Tibial nerve (tissue), 4 donors: ENCODE measurements at places on chromosomes 13 and 19. TPM values are rescaled to one million over a fixed set of nuclear protein-coding genes. Genes with fewer than 3 reads are reported as not detected.

The LDLR gene
- 31.2 TPM for total RNA-seq

- DNase-seq = no peak
These were observed 408.3 kb downstream of the KLF5 start for GRCh38 chr13:73467125-73467524.

DNA sequence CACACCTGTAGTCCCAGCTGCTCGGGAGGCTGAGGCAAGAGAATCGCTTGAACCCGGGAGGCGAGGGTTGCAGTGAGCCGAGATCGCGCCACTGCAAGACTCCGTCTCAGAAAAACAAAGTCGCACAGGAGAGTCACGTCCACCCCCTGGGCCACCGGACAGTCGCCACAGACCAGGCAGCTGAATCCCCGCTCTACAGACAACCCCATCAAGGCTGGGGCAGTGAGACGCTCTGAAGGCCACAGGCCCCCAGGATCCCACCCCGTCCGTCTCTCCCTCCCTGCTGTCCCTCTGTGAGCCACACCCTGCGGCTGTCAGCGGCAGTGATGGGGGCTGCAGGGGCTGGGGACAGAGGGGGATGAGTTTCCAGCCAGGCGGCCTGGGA, 15.5 kb upstream of the PTBP1 start:
- DNase-seq = no peak

DNA sequence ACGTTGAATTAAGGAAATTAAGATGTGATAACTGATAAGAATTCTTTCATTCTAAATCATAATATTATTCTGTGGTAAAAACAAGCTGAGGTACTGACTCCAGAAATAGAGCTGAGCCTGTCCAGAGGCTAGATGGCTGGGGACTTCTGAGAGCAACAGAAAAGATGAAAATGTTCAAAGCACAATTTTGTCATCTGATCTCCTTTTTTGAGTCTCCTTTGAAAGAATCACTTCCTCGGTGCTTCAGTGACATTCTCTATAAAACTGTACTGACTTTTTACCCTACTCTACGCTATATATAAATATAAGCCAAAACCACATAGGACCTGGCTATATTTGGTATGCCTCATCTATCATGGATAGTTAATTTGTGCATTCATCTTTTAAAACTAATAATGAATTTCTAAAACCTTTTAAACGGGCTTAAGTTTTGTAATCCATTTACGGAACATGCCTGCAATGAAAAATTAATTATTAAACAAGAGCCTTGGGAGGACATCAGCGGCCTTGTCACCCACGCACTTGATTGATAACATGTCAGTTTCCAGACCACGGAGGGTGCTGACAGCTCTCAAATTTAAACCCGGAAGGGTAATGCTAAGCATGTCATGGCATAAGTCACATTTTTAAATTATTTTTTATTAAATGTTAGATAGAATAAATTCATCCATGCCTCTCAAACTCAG, 235.5 kb downstream of the PCDH9 start:
- DNase-seq = no peak

The CGB1 gene
- total RNA-seq = not detected

GRCh38 chr19:43562698-43563241, 12.6 kb downstream of the XRCC1 start:
- peak; percentile 64 for DNase-seq

The LMTK3 gene
- 1.8 TPM for total RNA-seq

DNA sequence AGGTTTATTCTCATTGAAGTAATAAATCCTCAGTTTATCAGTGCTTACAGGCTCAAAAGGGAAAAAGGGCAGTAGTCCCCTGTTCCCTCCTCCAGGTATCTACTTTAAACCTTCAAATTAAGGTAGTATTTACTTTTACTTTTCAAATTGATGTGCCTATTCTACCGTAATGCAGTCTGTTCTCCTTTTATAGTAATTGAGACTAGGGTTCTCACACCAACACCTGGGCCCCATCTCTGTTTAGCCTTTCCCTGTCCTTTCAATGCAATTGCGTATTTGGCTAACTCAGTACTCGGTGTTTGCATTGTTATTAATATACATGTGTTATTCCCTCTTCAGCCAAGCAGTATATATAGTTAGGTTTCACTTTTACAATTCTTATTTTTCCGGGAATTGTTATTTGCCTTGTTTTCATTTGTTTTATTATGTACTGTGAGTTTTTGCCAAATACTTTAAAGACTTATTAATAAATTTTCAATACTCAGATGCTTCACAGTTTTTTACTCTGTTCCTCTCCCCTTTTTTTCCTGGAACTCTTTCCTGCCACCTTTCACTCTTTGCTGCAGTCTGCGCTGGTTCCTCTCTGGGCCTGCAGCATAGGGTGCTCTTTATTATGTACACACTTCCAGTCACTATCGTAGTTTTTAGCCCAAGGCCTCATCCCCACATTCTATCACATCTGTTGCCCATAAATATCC, 30.3 kb downstream of the USPL1 start:
- DNase-seq = no peak

The SIGLEC7 gene
- 0.42 TPM for total RNA-seq

DNA sequence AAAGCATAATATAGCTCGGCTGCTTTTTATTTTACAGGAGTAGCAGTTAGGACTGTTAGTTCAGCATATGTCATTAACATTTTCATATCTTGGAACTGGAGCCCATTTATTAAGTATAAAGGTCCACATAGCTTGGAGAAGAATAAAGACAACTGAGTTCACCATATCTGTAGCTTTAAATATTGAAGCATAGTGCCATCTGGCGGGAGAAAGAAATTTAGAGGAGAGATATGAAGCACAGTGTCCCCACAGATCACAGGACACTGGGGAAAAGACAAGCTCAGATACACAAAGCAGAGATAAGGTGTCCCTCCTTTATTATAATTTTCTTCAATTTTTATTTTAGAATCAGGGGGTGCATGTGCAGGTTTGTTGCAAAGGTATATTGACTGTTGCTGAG, 104.7 kb upstream of the FREM2 start:
- DNase-seq = no peak

The FARP1 gene
- total RNA-seq = 21.4 TPM

DNA sequence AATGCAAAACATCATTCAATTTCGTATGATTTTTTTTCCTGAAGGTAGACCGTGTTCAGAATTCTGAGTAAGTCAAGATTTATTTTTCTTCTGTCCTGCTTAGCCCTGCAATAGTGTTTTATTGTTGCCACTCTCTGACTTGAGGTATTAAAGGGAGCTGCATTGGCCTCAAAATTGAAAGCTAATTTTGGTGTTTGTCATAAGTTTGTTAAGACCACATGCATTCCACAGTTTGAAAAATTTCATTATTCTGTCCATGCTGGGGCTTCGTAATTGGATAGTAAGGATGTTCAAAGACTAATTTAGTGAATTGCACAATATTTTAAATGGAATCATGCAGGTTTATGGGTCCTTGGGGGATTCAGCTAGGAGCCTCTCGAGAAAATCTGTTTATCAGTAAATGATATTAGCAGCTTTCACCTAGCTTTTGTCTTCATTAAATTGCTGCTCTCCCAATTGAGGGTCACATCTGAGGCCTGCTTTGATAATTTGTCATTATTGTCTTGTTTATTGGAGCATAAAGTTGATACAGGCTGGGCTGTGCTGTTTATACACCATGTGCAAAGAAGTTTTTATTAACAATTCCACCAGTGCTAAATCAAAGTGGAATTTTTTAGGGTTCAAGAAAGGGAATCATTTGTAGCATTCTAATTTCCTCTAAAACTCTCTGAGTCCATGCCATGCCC, 339.8 kb upstream of the OBI1 start:
- DNase-seq = no peak

The ERICH4 gene
- not detected for total RNA-seq

DNA sequence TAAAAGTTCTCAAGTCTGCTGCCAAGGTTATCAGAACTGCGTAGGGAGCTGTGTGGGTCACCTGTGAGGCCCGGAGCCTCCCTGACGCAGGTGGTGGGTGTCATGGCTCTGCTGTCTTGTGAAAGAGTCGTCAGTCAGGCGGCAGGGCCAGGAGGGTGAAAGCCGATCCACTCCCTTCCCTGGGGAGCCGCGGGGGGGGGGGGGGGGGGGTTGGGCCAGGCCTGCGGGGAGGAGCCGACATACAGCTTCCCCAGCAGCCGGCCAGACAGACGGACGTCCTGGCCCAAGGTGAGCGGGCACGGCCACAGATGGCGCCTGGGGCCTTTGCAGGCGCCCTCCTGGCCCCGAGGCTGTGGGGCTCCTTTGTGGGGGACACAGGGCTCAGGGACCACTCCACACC, 12.4 kb downstream of the SBNO2 start:
- no peak for DNase-seq

DNA sequence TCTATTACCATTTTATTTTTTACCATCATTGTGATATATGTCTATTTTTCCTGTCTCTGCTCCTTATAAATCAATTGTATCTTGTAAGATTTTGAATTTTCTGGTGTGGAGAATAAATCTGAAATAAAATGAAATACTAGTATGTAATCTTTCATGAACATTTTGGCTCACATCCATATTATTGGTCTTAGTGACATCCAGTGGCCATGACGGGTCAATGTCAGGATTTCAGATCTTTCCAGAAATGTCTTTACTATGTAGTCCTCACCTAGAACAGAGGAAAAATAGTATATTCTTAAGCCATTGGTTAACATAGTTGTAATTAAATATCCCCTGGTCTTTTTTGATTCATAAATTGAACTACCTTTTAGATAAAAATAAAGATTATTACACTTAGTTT, 109.8 kb upstream of the GPC6 start:
- DNase-seq = no peak

The CCDC70 gene
- total RNA-seq = not detected

DNA sequence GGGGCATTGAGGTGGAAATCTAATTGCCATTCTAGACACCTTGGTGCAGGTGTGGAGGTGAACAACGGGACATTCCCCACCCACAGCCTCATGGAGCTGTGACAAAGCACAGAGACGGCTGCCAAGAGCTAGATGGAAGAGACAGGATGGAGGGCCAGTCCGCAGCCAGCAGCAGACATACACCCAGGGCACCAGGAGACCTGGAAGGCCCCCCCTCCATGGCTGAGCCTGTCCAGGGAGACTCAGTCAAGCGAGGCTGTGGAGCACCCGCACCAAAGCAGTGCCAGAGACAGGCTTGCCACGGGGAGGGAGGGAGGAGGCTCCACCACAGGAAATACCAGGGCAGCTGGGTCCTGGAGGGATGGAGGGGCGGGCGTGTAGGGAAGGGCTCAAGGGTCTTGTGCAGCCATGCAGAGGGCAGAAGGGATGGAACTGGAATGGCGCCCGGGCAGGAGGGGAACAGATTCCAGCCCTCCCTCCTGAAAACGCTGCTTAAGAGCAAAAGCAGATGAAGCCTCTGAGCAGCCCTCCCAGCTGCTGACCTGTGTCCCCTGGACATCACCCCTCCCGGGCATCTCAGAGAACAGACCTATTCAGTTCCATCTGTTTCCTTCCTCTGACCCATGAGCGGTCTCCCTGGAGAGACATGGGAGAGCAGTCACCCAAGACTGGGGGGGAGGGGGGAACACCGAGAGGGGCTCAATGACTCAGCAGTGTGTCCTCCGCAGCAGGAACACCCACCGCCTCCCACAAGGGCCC, 14.4 kb downstream of the EPS15L1 start:
- DNase-seq = no peak

- DNase-seq = no peak
These were observed 5.5 kb downstream of the SSC5D start for GRCh38 chr19:55493645-55494171.

DNA sequence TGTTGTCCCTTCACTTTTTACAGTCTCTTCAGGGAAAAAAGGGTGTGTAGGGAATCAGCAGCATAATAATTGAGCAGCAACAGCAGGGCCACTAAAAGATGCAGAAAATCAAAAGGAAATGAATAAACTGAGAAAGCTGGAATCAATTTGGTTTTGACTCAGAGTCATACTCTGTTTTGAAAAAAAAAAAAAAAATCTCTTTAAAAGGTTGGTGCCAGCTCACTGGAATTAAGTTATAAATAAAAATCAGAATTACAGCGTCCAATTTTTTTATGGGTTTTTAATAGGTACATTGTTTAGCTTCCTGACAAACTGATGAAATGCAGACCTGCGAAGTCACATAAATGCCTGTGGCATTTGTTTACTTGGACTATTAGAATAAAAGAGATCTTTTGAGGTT, 231.9 kb downstream of the COG6 start:
- no peak for DNase-seq

- DNase-seq = no peak
These were observed 110.8 kb upstream of the C1QTNF9B start for GRCh38 chr13:24007979-24008620.

DNA sequence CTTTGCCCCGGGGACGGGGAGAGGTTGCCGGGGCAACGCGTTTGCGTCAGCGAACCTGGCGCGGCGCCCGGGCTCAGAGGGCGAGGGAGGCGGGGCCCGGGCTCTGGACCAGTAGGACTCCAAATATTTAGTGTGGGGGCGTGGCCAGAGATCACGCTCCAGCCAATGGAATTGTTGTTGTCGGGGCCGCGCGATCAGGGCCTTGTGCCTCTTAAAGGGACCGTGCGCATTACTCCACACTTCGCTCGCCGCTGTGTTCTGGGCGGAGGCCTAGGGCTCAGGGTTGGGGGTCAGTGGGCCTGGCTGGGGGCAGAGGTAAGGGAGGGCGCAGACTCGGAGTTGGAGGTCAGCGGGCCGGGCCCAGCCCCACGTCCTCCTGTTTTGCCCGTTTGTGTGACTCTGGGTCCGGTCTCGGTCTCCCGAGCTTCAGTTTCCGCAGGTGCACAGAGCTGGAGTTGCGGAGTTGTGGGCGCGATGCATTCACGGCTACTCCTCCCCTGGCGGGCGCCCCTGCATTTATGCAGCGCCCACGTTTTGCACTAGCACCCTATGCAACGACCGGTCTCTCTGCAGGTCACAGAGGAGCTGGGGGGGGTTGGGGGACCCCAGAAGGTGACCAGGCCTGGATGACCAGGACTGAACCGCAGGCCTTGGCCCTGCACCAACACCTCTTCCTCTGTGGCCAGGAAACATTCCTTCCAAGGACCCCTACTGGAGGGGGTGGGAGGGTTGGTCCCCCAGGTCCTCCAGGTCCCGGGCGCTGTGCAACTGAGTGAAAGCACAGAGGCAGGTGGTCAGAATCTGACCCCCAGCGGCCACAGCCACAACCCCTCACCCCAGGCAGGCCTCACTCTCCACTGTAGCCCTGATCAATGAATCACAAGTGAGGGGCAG, 10.7 kb upstream of the MKNK2 start:
- peak; percentile 100 for DNase-seq

The PIBF1 gene
- 19.4 TPM for total RNA-seq

DNA sequence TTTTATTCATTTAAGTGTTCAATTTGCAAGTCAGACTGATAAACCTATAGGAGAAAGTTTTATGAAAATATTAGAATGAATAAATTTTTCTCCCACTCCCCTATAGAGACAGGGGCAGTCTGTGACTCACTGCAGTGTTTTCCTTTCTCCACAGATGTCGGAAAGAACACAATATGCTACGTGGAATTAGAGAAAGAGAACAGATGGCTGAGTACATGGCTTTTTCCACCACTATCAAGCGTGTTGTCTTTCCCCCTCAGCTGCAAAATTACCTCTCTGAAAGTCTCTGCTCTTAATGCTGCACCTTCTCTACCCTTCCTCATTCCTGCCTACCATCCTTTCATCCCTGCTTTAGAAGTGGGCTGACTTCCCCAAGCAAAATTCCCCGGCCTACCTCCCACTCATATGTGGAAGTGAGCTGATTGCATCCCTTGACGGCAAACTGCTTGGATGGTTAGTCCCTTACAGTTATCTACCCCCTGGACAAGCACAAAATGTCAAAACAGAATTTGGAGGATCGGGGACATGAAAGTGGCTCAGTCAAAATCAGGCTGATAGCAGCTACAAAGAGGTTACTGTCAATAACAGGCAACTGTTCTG, 30.0 kb downstream of the FLT1 start:
- DNase-seq = no peak

The PTH2 gene
- not detected for total RNA-seq

The GJA3 gene
- total RNA-seq = not detected
